ENCODE measurements at places on chromosomes 6 and 20.

- no peak for DNase-seq
These were observed 6.1 kb upstream of the POU3F2 start for GRCh38 chr6:98828211-98828788.

- no peak for DNase-seq
These were observed 53.4 kb downstream of the FAM83B start for GRCh38 chr6:54899986-54900385.

DNA sequence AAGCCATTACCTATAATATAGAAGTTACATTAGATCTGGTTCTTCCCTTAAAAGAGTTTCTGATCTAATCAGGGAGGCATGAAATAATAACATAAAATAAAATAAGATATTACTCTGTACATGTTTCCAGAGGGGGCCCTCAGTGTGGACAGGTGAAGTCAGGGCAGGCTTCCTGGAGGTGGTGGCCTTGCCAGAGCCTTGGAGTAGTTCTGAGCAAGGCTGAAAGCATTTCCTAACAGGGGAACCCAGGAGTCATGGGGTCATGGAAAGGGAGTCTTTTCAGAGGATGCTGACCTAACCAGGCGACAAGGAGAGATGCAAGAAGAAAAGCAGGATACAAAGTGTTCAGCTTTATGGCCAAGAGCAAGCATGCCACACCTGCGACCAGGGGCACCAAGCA is 471.3 kb upstream of the AGPAT4 start:
- DNase-seq: no peak

DNA sequence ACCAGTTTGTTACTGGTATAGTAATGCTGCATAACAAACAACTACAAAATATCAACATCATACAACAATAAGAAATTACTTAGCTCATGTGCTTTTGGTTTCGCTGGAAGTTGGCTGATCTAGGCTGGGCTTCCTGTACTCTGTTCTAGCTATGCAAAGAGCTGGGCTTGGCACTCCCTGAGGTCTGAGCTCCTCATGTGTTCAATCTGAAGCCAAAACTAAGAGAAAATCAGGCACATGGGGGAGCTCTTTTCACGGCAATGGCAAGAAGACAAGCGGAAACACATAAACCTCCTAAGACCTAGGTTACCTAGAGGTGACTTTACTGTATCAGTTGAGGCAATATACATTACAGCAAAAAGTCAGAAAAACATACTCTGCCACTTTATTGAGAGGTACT is 574.2 kb downstream of the KHDRBS2 start:
- no peak for DNase-seq

DNA sequence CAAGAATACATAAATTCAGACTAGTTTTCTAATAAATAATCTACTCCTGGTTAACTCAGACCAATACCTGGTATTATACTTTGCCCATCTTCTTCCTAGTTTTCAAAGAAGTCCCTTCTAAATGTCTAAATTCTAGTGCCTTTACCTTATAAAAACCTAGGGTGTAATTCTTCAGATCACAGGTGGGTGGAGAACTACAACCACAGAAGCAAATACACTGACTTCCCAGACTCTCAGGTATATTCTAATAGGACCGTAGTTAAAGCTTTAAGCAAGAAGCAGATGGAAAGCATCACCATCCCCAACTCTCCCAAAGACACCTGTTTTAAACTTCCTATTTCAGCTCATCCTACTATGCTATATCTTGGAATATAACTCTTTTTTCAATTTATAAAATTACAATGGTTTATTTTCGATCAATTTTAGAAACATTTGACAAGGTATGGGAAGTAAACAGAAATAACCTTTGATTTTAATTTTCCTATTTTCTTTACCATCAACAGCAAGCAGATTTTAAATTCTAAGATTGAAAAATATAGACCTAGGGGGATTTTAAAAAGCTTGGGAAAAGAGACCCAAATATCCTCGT is 15.8 kb downstream of the MAN1A1 start:
- DNase-seq: no peak

- no peak for DNase-seq
These were observed 7.5 kb downstream of the DEF6 start for GRCh38 chr6:35305117-35305516.

DNA sequence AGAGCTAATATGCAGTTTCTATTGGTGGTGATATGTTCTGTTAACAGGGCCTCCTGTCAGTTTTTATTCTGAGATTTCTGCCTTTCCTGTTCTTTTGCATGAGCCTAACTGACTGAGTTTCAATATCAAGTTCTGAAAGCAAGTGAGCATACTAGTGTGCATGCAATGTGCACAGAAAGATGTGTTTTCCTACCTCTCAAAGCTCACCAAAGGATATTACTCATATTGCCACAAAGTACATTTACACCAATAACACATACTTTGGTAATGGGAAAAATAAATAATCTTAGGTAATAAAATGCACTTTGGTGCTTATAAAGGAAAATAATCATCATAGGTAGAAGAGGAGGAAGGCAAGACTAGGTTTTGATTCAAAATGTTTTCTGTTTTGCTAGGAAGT is 195.0 kb downstream of the KHDC1L start:
- no peak for DNase-seq

DNA sequence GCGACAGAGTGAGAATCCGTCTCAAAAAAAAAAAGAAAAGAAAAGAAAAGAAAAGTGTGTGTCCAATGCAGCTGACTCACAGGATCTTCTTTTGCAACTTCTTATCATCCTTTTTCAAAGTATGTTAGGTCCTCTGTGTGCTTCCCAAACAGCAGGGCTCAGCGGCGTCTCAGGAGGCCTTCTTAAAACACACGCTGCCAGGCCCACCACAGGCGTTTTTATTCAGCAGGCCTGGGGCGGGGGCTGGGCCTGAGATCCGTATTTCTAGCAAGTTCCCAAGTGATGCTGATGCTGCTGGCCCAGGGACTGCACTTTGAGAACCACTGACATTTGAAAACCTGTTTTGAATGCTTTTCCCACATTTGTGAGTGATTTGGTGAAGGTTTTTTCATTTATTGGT is 57.1 kb downstream of the PSMG4 start:
- no peak for DNase-seq
